ENCODE measurements at places on chromosomes 2 and 18.

GRCh38 chr2:29117636-29118303 is 2.6 kb downstream of the CLIP4 start:
- peak; percentile 73 for DNase-seq

GRCh38 chr2:95159690-95160449 is at the start of gene ZNF514:
ZNF514 (minus strand) TSS chr2:95159848; CDS start chr2:95153253, 6,595 bp downstream.
- peak; percentile 72 for DNase-seq

DNA sequence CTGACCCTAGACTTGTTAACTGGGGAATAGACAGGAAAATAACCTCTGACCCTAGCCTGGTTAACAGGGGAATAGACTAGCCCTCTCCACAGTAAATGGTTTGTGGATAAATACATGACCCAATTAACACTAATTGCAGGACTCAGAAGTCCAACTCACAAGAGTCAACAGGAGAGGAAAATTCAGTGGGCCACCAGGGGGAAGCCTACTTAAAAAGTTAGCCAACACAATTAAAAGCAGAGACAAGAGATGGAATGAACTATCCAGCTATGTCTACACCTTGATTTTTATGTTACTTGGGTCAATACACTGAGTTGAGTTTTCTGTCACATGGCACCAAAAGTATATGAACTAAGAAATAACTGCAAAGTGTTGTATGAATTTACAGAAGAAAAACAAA is 158.8 kb upstream of the SLC39A10 start:
- peak; percentile 22 for DNase-seq

- DNase-seq: no peak
Observed at GRCh38 chr2:88770016-88770415, 78.5 kb downstream of the RPIA start.

DNA sequence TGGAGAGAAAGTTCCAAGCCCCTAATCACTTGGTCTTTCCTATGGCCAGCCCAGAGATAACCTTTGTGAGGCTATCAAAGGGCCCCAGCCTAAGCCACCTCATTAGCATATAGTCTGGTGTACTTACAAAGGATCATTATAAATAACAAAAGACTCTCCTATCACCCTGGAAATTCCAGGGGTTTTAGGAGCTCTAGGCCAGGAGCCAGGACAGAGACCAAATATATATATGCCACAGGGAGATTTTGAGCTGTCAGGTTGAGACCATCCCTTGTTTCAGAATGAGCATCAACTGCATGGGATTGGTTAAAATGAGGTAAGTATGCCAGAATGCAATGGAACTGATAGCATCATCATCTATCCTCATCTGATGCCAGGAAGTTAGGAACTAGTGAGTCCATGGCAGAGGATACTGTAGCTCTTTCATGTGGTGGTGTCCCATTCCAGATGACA is 32.1 kb upstream of the CHRNA1 start:
- no peak for DNase-seq

DNA sequence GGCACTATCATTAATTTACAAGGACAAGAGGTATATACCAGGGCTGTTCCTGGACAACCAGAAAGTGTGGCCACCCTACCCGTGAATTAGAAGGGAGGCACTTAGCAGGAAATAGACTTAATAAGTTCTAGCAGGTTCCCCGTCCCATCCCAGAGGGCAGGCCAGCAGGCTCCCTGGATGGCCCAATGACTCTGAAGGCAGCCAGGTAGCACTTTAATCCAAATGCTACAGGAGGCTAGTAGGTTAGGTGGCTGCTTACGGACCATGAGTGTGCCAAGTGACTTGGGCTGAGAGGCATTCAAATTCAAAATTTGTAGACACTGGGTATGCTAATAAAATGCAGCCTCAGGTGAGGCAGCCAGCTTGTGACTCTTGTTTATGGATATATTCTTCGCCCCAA is 123.9 kb downstream of the UXS1 start:
- DNase-seq: no peak

DNA sequence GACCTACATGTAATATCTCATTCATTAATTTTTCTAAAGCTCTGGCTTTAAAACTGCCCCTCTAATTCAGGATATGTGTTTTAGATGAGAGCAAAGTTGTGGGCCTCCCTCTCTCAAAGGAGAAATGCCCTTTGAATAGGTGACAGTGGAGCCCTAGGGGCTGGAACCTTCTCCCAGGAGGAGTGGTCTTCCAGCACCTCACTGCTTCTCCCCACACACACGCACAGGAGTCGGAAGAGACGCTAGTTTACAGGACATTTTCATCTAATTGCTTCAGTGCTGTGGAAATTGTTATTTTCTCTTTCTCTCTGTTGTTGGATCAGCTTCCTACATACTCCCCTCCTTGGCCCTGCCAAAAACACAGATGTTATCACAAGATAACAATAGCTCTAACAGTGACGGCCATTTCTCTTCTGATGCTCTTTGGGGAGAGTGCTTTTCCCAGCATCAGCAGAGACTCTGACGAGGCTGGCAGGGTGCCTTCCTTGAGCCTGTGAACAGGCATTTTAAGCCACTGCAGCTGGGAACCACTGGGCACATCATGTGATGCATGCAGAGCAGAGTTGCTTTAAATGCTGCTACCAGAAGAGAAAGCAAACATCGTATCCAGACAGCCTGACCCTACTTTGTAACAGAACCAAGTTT is 209.4 kb upstream of the SP5 start:
- DNase-seq: peak; percentile 8

DNA sequence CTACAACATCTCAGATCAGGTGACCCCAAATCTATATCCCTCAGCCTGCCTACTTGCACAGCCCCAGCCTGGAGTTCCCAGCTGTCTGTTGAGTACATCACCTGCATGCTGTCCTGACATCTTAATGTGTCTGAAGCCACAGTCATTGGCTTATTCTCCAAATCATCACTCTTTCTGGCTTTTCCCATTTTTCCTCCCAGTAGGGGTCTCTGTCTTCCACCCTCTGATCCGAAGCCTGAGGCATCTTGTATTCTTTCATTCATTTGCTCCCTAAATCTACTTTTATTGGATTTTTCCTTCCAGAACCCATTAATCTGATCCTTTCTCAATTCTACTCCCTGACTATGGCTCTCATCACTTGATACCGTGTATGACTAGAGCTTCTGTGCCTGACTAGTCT is 332.9 kb upstream of the DCC start:
- no peak for DNase-seq

- DNase-seq: no peak
Observed at GRCh38 chr2:127439343-127439742, 21.1 kb downstream of the PROC start.

DNA sequence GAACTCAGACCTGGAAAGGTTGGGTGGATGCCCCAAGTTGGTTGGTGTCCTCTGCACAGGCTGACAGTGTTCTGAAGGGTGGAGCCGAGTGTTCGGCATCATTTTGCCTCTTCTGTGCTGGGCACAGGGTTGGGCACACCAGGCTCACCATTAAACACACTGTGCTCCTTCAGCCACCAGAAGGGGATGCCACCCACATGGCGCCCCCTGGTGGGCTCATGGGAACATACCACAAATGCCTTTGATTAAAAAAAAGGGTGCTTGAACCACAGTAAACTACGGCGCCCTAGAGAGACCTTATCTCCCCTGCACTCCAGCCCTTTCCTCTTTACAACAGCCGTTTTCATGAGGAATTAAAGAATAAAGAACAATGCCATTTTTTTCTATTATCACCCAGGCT is 89.4 kb downstream of the CELF4 start:
- DNase-seq: peak; percentile 11

GRCh38 chr2:8064603-8065002 is 617.3 kb upstream of the ID2 start:
- DNase-seq: no peak

DNA sequence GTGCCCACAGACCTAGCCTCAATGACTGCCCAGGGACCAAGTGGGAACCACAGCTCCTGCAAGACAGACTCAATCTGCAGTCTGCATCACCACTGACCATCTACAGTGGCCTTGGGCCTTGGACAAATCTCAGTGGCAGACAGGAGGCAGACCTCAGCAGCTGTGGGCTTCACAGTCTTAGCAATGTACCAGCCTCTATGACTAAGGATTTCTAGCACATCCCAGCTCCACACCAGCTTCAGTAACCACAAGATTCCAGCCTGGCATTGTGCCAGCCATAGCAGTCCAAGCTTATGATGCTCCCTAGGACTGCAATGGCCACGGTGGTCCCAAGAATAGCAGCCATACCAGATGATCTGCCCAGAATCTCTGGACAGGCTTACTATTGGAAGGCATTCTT is 19.6 kb upstream of the WDR75 start:
- DNase-seq: peak; percentile 87

DNA sequence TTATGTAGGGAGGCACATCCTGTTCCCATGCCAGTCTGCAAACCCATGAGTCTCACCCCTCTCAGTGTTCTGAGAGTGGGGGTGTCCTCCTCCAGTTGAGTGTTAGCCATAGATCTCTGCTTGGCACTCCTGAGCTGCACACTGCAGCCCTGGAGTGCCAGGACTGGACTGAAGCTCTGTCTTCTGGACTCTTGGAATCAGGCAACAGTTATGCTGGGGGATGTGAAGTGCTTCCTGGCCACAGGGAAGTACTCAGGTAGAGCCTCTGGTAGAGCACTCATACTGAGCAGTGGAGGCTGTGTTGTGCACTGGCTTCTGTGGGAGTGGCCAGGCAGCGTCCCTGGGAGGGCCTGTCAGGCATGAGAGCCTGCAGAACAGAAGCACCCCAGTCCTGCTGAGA is 43.0 kb downstream of the SERPINB7 start:
- no peak for DNase-seq

DNA sequence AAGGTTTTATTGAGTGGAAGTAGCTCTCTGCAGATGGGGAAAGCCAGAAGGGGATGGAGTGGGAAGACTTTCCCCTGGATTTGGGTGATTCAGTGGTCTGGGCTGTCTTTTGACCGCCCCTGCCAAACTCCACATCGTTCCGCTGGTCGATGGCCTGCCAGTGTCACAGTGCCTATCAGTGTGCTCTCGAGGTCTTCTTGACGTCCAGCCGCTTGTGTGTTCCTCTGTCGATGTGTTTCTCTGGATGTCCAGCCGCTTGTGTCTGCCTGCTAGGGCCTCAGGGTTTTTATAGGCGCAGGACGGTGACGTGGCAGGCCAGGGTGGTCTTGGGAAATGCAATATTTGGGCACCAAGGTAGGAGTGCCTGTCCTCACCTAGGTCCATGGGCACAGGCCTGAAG is 1371.4 kb upstream of the PIK3C3 start:
- DNase-seq: no peak

DNA sequence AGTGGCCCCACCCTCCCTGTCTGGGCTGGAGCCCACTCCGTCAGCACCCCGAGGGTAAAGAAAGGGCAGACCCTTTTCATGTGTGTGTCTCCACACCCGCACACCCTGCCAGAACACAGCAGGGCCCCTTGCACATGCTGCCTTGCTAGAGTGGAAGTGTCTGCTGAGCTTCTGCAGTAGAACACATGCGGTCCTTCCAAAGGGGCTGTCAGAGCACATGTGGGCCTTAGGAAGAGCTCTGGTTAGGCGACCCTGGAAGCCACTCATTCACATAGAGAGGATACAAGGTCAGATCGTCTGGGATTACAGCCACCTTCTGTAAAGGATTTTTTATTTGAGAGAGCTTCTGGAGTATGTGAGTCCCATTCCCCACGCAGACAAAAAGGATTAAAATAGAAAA is 613.2 kb upstream of the RAB6C start:
- no peak for DNase-seq

GRCh38 chr18:11553098-11553940 is 56.1 kb upstream of the SLC35G4 start:
- peak; percentile 63 for DNase-seq

- no peak for DNase-seq
Observed at GRCh38 chr2:159817283-159817682, 19.3 kb upstream of the CD302 start.

GRCh38 chr2:33214436-33214835 is 262.0 kb upstream of the RASGRP3 start:
- DNase-seq: peak; percentile 70

DNA sequence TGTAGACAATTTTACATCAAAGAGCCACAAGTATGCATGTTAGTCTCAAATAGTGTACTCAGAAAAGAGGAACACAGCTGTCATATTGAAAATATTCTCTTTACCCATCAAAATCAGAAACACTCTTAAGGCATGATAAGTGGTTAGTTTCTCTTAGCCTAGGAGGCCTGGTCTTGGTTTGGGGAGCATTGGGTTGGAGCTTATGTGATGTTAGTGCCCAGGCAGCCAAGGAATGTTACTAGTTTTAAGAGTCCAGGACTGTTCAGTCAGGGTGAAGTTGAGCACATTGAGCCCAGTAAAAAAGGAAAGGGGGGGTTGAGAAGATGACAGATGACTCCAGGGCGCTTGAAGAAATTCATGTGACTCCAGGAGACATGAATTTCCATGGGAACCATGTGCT is 340.6 kb downstream of the HRH4 start:
- peak; percentile 69 for DNase-seq

GRCh38 chr2:128513116-128513960 is 194.7 kb upstream of the HS6ST1 start:
- DNase-seq: no peak

- no peak for DNase-seq
Observed at GRCh38 chr2:30948857-30949256, 141.6 kb upstream of the CAPN13 start.

GRCh38 chr2:240875228-240876034 is 6.8 kb downstream of the AGXT start:
- DNase-seq: no peak

- peak; percentile 94 for DNase-seq
Observed at GRCh38 chr2:174662459-174662858, 64.9 kb upstream of the WIPF1 start.

GRCh38 chr2:160245614-160246155 is 45.6 kb upstream of the ITGB6 start:
- no peak for DNase-seq

- no peak for DNase-seq
Observed at GRCh38 chr18:79785831-79786230, 11.9 kb upstream of the KCNG2 start.

DNA sequence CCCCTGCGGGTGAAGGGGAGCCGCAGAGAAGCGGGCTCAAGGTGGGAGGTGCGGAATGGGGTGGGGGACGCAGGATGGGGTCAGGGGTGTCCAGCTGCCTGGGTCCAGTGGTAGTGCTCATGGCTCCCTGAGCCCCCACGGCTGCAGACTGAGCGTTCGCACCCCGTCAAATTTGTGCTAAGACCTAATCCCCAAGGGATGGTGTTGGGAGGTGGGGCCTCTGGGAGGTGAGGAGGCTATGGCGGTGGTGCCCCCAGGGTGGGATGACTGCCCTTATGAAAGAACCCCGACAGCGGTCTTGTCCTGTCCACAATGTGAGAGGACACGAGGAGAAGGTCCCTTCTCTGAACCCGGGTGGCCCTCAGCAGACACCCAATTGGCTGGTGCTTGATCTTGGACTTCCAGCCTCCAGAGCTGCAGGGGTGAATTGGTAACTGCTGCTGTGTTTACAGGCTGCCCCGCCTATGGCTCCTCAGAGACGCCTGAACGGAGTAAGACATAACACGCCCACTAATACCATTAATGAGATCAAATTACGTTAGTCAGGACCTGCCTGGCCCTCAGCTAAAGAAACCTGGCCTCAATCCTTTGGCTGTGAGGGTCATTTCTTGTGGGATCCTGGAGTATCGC is 42.6 kb downstream of the PXDN start:
- DNase-seq: no peak

DNA sequence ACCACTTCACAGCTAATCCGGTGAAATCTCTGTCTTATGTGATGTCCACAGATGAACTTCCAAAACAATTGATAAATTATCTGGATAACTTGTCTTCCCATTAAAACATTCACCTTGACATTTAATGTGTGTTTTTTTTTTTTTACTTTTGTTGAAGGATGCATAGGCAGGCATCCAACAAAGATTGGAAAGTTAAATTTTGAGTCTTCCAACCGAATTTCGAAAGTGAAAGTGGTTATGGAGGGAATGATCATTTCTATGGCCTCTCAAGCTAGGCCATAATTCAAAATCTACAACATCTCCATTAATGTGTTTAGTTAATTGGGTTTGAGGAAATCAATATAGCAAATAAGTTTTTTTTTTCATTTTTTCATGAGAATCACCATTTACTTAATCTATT is 1495.5 kb upstream of the ACVR2A start:
- DNase-seq: no peak

Measured in fibroblast of skin of back (primary cell).